ENCODE measurements at places on chromosomes 13 and 19. TPM values are rescaled to one million over a fixed set of nuclear protein-coding genes. Genes with fewer than 3 reads are reported as not detected.

- H3K4me1 ChIP-seq: no peaks in the 10 kb centered on the region
- no peak overlapping the region for H3K27ac ChIP-seq
- no peaks in the 10 kb centered on the region for H3K36me3 ChIP-seq
- no peak overlapping the region for H3K4me3 ChIP-seq
- no peaks in the 10 kb centered on the region for H3K27me3 ChIP-seq
These were observed 11.7 kb downstream of the CAMSAP3 start for GRCh38 chr19:7607212-7607873.

DNA sequence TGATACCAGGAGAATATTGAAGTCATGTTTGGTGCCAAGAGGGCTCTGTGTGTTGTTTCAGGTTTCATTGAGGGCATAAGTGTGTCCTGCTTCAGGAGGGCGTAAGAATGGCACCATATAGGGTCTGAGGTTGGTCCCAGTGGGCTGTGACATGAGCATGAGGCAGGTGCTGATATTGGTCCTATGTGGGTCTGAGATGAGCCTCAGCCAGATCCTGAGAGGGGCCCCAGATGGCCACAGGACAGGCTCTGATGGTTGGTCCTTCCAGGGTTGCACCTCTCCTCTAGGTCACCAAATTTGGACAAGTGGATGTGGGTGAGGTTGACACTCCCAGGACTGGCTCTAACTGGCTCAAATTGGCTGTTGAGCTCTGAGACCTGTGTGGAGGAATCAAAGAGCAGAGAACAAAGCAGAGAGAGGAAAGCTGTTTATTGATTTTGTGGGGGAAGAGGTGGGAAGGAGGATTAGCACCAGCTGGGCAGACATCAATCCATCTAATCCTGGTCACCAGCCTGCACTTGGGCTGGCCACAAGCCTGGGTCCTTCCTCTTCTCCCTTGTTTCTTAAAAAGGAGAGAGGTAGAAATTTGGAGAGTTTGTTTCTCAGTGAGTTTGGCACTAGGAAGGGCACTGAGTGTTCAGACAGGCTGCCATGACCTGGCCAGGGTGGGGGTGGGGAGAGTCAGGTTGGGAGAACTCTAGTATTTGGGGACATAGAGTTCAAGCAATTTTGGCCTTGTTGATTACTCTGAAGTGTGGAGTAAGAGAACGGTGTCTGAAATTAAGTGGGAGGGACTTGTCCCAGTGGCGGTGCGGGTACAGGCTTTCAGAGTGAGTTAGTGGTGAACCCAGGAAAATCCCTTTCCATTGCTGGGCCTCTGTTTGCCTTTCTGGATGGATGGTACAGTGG, 38.7 kb downstream of the CYP2B6 start:
- no peak for DNase-seq
- no peak overlapping the region for H3K27ac ChIP-seq
- H3K4me3 ChIP-seq: no peak overlapping the region
- no peaks in the 10 kb centered on the region for H3K4me1 ChIP-seq
- H3K27me3 ChIP-seq: peaks cover 16% of the 10 kb centered on the region

Gene C1QTNF9B
- not detected for total RNA-seq

Gene AMH
- total RNA-seq: 3.9 TPM

Gene TMEM86B
- total RNA-seq: 3.6 TPM

All from breast epithelium (tissue), 4 donors.